ENCODE measurements at places on chromosomes 13 and 19.

DNA sequence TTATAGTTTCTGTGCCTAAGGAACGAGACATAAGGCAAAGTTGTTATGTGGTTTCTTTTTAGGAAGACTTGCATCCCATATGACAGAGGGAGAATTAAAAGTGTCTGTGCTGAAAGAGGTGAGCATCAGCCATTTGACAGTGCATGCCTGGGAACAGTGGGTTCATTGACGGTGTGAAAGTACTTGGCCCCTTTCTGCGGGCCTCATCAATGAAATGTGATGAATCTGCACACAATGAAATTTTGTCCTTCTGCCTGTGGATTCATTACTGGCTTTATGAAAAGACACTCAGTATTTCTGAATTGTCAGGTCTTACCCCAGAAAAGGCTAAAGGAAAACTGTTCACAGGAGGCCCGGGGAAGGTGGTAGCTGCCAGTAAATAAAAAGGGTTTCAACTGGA lies 295.8 kb downstream of the FOXO1 start:
- no peak for DNase-seq

GRCh38 chr19:48606463-48607358 lies at the start of gene SPACA4:
TSS of gene SPACA4 (plus strand) at chr19:48606742. CDS start at chr19:48606979, 237 bp downstream.
- DNase-seq = no peak

DNA sequence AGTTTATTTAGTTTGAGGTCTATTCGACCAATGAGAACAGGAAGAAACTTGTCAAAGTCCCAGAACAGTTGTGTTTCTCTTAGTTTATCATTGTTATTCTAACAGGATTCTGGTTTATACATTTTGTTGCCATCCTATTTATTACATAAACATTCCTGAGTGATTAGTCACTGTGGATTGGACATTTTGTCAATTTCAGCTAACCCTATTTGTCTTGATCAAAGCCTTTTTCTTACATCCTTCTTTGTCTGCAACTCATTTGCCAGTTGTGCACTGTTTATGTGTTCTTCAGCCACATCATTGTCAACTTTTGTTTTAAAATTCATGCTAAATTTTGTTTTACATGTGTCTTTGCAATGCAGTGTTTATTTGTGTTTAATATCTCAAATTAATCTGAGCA lies 886.0 kb upstream of the SLC10A2 start:
- DNase-seq = no peak

GRCh38 chr19:4908781-4909155 lies 533 bp upstream of the UHRF1 start:
- DNase-seq = no peak

DNA sequence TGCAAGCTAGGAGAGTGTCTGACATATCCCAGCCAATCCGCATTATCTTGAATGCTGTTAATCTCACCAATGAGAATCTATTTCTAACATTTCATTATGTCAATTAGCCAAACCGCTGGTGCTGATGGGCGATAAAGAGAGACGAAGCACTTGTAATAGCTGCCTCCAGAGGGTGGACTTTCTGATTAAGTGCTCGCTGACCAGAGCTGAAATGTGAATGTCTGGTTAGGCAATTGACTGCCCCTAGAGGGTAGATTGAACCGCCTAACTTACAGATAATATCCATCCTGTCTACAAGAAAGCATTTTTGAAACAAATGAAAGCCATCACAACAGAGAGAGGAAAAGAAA lies 552 bp upstream of the GRWD1 start:
- no peak for DNase-seq

GRCh38 chr19:1169921-1170885 lies 3.9 kb downstream of the SBNO2 start:
- no peak for DNase-seq

- no peak for DNase-seq
Observed at GRCh38 chr19:5016781-5017180, 47.9 kb downstream of the KDM4B start.
